ENCODE measurements at places on chromosomes 2 and 18.
A peak's percentile ranks its signal among the peaks of the same experiment; 100 is the strongest.

DNA sequence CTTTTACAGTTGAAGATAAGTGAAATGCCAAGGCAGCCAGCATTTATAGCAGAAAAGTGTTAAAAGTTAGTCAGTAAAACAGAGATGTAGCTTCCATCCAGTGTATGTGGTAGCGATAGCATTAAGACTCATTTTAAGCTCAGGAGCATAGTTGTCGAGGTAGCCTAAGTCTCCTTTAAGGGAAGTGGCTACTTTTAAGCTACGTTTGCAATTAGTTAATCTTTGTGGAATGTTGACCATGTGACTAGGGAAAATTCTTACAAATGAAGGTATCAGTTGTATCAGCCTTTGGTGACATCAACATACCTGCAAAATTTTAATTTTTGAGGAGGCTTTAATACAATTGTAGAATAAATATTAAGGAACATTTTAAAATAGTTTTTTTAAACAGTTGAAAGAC lies 61.9 kb downstream of the LHCGR start:
- no peak overlapping the region for H3K27ac ChIP-seq
- H3K27me3 ChIP-seq = no peaks in the 10 kb centered on the region
- no peaks in the 10 kb centered on the region for H3K4me1 ChIP-seq
- no peak for DNase-seq
- H3K4me3 ChIP-seq = no peak overlapping the region

- H3K4me3 ChIP-seq = no peak overlapping the region
- peaks cover 11% of the 10 kb centered on the region for H3K36me3 ChIP-seq
- peak overlapping the region; percentile 94 for H3K27ac ChIP-seq
- H3K4me1 ChIP-seq = peaks cover 55% of the 10 kb centered on the region
- no peaks in the 10 kb centered on the region for H3K27me3 ChIP-seq
- DNase-seq = peak; percentile 86
Measured at GRCh38 chr2:205060269-205060668, 515.0 kb downstream of the PARD3B start.

DNA sequence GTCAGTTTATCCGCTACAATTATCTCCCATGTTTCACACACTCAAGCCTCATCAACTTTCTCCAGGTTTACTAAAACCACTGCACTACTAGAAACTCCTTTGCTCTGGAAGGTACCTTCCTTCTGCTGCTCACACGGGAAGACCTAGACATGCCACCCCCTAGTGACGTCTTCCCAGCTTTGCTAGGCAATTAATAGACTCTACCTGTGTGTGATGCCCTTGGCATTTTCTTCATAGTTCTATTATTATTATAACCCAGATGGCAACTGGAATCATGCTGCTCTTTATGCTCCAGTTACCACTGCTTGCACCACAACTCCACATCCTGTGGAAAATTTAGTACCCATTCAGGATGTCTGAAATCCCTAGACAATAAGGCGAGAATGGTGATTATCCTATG lies 42.4 kb downstream of the CACNB4 start:
- peaks cover 19% of the 10 kb centered on the region for H3K36me3 ChIP-seq
- H3K4me1 ChIP-seq = peaks cover 17% of the 10 kb centered on the region
- no peak for DNase-seq
- peaks cover 37% of the 10 kb centered on the region for H3K27me3 ChIP-seq
- H3K4me3 ChIP-seq = no peak overlapping the region

GRCh38 chr2:98087447-98088020 lies 567 bp downstream of the VWA3B start:
- H3K4me3 ChIP-seq = peak overlapping the region; percentile 74
- peaks cover 32% of the 10 kb centered on the region for H3K27me3 ChIP-seq
- peaks cover 6% of the 10 kb centered on the region for H3K4me1 ChIP-seq

GRCh38 chr2:10318345-10318744 lies 15.6 kb downstream of the HPCAL1 start:
- no peak overlapping the region for H3K27ac ChIP-seq
- H3K4me1 ChIP-seq = peaks cover 7% of the 10 kb centered on the region
- H3K36me3 ChIP-seq = peaks cover 27% of the 10 kb centered on the region
- H3K4me3 ChIP-seq = no peak overlapping the region
- DNase-seq = no peak
- H3K27me3 ChIP-seq = no peaks in the 10 kb centered on the region

Measured in HFFc6 (cell line).